Colonic mucosa (tissue), 4 donors: ENCODE measurements at places on chromosomes 2 and 18.

- DNase-seq, result no peak
Observed at GRCh38 chr2:61949714-61950560, 44.5 kb downstream of the COMMD1 start.

DNA sequence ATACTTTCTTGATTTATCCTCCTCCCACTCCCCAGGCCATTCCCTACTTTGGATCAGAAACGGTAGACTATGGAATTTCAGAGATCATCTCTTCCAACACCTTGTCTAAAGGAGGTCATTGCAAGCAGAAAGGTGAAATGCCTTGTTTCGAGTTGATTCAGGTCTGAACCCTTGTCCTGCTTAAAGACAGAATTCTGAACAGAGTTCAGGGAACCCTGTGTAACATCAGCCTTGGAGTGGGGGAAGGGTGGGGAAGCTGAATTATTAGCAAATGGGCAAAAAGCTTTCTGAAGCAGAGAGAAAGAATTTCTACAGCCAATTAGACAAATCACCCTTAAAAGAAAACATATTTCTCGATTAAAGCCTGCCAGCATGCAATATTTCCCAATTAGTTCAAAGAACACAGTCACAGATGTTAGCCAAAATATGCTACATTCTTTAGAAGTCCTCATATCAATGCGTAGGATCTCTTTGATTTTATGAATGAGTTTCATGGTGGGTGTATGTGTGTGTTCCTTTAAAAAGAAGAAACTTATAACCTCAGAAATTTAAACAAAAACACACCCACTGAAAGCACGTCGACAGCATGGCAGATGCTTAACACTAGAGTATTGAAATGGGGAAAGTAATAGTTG lies 353.1 kb downstream of the RND3 start:
- DNase-seq, result no peak

- DNase-seq, result no peak
Observed at GRCh38 chr2:205571360-205571959, 110.8 kb upstream of the NRP2 start.

- no peak for DNase-seq
Observed at GRCh38 chr2:126467367-126468054, 188.4 kb upstream of the GYPC start.

GRCh38 chr2:237345891-237346640 lies 67.9 kb downstream of the COL6A3 start:
- DNase-seq, result no peak

GRCh38 chr18:35220424-35220823 lies 20.4 kb upstream of the ZNF397 start:
- DNase-seq, result peak; percentile 42

DNA sequence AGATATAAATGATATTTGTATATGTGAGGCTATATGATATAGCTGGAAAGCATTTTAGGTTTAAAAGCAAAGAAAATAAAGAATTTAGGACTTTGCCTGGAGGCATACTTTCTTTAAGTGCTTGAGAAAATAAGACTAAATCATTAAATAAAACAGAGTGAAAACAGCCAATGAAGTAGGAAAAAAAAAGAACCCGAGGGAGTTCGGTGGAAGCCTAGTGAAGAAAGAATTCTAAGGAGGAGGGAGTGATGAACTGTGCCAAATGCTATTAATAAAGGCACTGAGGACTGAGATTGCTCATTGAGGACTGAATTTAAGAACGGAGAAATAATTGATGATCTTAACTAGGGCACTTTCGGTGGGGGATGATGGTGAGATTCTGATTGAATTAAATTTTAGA lies 573.5 kb downstream of the DSC3 start:
- DNase-seq, result no peak

DNA sequence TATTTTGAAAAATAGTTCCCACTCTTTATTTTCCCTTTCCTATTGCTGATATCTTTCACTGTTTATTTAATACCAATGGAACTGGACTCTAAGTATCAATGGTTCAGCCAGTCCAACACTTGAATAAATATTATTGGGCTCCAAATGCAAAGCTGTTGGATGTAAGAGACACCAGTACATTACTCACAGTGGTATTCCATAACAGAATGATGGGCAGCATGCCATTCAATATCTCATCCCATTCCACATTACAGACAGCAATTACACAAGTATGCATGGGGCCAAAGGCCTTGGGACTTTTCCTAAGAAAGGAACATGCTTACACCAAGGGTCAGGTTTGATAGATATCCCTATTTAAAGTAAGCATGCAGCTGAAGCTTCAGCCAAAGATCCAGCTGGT lies 231.9 kb downstream of the RND3 start:
- DNase-seq, result no peak

- no peak for DNase-seq
Observed at GRCh38 chr18:75376004-75376403, 51.5 kb downstream of the SMIM21 start.

GRCh38 chr2:236748385-236748784 lies 178.8 kb downstream of the ACKR3 start:
- DNase-seq, result no peak

DNA sequence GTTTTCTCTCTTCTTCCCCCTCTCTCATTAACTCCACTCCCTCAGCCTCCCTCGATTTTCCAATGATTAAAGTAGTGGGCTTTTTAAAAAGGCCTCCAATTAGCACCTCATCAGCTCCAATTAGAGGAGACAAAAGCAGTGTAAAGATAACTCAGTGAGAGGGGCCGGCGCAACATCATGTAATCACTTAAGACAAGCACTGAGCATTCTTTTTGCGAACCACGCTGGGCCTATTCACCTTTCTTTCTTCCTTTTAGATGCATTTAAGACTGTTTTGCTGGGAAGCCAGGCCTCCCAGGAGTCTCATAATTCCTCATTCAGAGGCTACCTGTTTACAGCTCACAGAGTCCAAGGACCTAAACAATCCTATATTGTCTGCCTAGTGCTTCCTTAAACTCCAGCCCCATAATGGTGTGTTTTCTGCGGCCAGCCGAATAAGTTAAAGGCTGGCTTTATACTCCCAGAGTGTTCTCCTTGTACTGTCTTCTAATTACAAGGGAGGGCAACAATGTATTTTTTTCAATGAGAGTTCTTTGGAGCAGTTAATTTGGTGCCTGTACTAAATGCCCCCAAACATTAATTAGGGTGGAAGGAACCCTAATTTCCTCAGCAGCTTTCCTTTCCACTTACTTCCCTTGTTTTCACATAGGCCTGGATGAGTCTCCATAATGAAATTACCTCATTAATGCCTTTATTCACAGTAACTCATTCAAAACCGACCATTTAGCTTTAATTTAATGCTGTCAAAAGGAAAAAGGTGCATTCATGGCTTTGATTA lies 28.0 kb upstream of the LMAN1 start:
- no peak for DNase-seq

GRCh38 chr2:205585449-205586383 lies 96.6 kb upstream of the NRP2 start:
- DNase-seq, result no peak

GRCh38 chr2:33145459-33145858 lies 198.7 kb downstream of the LTBP1 start:
- no peak for DNase-seq

DNA sequence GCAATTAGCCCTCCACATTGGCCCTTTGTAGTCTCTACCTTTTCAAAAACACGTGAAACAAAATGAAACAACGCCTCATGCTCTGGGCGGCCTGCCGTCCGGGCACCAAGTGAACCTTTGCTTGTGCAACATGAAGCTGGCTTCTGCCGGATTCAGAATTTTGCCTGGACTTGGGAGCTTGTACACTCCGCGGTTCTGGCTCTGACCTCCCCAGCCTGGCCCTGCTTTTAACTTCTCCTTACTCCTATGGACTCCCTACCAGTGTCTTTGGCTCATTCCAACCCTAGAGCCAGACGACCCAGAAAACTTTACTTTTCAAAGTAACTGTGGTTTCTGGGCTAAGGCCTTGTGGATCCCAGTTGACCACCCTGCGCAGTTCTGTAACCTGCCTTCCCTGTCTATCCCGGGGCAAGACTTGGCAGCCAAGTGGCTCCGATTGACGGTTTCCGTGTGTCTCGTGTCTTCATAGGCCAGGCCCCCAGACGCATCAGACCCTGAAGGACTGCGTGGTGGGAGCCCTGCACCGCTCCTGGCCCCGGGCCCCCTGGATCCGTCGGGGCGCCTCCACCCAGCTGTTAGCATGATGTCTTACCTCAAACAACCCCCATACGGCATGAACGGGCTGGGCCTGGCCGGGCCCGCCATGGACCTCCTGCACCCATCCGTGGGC lies 1.9 kb downstream of the OTX1 start:
- no peak for DNase-seq

DNA sequence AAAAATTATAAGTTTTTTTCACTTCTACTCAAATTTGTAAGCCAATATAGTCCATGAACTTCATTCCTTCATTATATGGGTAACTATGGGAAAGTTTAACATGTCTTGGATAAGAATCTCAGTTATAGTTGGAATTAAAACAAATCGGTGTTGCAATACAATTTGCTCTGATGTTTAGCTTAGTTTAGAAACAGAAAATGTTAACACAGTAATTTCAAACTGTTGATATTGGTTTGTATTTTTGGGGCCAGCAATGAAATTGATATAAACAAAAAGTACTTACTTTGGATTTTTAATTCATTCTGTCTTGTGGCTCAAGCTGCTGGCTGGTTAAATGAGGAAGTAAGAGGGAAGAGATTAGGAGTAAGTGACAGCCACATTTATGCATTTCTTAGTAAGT lies 368.5 kb upstream of the NT5C1B start:
- no peak for DNase-seq

- DNase-seq, result no peak
Observed at GRCh38 chr2:27914041-27914804, 23.7 kb downstream of the BABAM2 start.

DNA sequence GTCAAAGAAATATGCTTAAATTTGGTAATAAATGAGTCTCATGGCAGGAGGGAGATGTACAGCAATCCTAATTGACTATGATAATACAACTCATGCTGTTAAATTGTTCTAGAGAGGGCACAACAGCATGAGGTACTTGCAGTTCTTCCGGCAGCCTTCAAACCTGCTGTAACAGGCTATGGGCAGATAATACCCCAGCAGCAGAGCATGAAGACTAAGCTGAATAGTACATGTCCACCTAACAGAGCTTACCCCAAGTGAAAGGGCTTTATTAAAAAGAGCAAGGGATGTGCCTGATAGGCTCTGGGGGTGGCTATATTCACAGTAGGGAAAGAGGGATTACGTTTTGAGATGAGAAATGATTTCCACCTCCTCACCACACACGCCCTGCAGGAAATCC lies 28.9 kb downstream of the MRO start:
- DNase-seq, result no peak

GRCh38 chr2:112465382-112465781 lies 16.6 kb upstream of the TTL start:
- no peak for DNase-seq

DNA sequence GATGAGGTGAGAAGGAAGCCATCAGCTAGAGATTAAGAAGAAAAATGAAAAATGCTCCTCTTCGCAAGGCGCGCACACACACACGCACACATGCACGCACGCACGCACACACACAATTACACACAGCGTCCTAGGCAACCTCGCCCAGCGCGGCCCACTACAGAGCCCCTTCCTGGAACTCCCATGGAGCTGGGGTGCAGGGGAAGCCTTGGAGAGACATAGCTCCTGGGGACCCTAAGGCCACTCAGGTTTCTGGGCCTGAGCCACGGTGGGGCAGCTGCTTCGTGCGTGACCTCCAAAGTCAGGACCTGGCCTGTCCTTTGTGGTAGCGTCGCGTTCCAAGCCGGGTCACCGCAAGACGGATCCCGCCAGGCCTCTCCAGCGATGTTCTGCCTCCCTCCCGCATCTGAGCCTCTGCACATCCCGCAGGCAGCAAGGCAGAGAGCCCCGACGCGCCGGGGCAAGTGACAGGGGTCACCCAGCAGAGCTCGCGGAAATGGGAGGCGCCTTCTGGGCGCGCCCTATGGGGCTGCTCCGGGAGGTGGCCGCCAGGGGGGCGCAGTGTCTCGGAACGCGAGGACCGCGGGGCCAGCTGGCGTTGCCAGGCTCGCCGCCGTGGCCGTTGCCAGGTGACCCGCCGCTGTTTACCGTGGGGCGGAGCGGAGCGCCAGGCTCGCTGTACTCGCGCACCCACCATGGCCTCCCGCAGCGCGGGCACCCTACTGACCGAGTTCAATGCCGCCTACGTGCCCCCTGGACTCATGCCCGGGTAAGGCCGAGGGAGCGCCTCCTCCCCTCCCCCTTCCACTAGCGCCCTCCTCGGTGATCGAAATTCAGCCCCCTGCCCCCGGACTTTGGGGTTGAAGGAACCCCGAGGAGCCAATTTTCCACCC lies 79.0 kb downstream of the CIB4 start:
- peak; percentile 60 for DNase-seq

DNA sequence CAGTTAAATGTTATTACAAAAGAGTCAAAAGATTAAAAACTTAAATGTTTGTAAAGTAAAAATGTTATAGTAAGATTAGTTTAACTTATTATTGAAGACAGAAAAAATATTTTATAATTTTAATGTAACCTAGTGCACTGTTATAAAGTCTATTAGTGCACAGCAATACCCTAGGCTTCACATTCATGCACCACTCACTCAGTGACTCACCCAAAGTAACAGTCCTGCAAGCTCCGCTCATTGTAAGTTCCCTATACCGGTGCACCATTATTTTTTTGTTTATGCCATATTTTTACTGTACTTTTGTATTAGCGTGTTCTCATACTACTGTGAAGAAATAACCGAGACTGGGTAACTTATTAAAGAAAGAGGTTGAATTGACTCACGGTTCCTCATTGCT lies 759.7 kb upstream of the CDH7 start:
- DNase-seq, result no peak

DNA sequence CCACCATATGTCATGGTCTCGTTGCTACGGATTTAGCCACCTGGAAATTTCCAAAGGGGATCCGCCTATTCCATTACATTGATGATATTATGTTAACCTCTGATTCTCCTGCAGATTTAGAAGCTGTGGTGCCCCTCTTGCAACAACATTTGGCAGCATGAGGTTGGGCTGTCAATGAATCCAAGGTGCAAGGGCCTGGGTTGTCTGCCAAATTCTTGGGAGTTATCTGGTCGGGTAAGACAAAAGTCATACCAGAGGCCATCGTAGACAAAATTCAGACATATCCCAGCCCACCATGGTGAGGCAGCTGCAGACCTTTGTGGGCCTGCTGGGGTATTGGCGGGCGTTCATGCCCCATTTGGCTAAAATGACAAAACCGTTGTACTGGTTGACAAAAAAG lies 13.6 kb upstream of the C2orf42 start:
- DNase-seq, result no peak
